Activated CD4-positive, alpha-beta memory T cell treated with anti-CD3 and anti-CD28 coated beads, Interleukin-2, amount 10 ng/mL, durations not matched to agents 7 days and 5 days (primary cell): ENCODE measurements at places on chromosomes 13 and 19. TPM values are rescaled to one million over a fixed set of nuclear protein-coding genes. Genes with fewer than 3 reads are reported as not detected.

- H3K27me3 ChIP-seq, result no peaks in the 10 kb centered on the region
- DNase-seq, result no peak
- no peak overlapping the region for H3K27ac ChIP-seq
- no peak overlapping the region for H3K4me3 ChIP-seq
- no peaks in the 10 kb centered on the region for H3K4me1 ChIP-seq
Measured at GRCh38 chr13:64255988-64256387, 2840.3 kb upstream of the PCDH20 start.

- no peaks in the 10 kb centered on the region for H3K4me1 ChIP-seq
- no peaks in the 10 kb centered on the region for H3K27me3 ChIP-seq
- H3K36me3 ChIP-seq, result no peaks in the 10 kb centered on the region
- DNase-seq, result no peak
- H3K4me3 ChIP-seq, result no peak overlapping the region
Measured at GRCh38 chr13:32016119-32016518, 15.5 kb upstream of the FRY start.

Gene AP3D1
- total RNA-seq, result 105 TPM

Gene ZNF547
- 3.8 TPM for total RNA-seq

Gene NUMBL
- total RNA-seq, result 4.8 TPM

Gene CGB8
- not detected for total RNA-seq

Gene ZNF579
- total RNA-seq, result 6.4 TPM

Gene APOC4
- total RNA-seq, result not detected
